ENCODE measurements at places on chromosomes 16 and 17.

GRCh38 chr16:79765901-79766394, 165.4 kb upstream of the MAF start:
- DNase-seq, result no peak

- no peak for DNase-seq
These were observed 15.7 kb downstream of the MGAT5B start for GRCh38 chr17:76883744-76884525.

GRCh38 chr16:2481676-2482075, 6.7 kb downstream of the TBC1D24 start:
- no peak for DNase-seq

DNA sequence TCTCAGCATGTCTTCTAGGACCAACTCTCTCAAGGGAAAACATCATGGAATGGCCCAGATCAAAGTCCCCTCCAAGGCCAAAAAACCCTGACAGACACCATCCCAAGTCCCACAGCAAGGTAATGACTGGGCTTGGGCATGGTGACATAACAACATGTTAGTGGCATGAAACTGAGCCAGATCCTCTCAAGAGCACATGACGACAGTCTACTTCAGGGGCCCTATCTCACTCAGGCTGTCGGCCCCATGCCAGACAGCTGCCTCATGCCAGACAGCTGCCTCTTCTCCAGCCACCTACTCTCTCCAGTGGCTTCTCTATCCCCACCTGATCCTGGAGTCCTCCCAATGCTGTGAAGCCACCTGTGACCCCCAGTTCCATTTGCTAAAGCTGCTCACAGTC, 18.4 kb downstream of the HSD11B2 start:
- DNase-seq, result no peak

- DNase-seq, result no peak
These were observed 210.0 kb downstream of the MAF start for GRCh38 chr16:79390481-79391051.

GRCh38 chr16:23857881-23858269, 22.1 kb downstream of the PRKCB start:
- DNase-seq, result no peak

DNA sequence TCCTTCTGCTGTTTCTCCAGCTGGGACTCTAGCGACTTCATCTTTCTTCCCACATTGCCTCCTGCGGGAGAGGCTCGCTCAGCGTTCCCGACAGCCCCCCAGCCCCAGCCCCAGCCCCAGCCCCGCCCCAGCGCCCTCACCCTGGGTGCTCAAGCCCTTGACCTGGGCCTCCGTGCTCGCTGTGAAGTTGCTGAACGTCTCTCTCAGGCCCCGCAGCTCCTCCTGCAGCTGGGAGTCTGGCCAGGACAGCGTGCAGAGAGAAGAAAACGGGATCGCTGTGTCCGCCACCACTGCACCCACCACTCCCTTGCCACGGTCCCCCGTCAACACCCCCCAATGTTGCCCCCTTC, 2.4 kb downstream of the ASGR1 start:
- DNase-seq, result no peak

GRCh38 chr17:75383842-75384195, 21.7 kb downstream of the GRB2 start:
- DNase-seq, result no peak

DNA sequence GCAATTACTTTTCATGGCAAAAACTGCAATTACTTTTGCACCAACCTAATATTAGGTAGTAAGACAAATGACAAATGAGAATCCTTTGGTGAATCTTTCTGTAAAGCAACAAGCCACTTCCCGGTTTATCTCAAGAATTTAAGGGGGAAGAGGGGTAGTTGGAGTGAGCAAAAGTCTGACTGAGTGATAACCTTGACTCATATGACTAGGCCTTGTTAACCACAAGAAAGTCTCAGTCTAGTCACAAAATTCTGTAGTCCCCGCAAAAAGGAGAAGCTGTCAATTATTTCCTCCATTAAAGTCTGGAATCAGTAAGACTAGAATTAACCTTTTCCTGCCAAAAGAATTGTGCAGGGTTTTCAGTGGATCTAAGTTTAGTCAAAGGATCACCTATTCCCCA, 72.2 kb upstream of the GNAO1 start:
- no peak for DNase-seq

- no peak for DNase-seq
These were observed 20.3 kb downstream of the SGF29 start for GRCh38 chr16:28573738-28574718.

GRCh38 chr16:86285421-86285820, 224.9 kb upstream of the FOXF1 start:
- DNase-seq, result no peak

DNA sequence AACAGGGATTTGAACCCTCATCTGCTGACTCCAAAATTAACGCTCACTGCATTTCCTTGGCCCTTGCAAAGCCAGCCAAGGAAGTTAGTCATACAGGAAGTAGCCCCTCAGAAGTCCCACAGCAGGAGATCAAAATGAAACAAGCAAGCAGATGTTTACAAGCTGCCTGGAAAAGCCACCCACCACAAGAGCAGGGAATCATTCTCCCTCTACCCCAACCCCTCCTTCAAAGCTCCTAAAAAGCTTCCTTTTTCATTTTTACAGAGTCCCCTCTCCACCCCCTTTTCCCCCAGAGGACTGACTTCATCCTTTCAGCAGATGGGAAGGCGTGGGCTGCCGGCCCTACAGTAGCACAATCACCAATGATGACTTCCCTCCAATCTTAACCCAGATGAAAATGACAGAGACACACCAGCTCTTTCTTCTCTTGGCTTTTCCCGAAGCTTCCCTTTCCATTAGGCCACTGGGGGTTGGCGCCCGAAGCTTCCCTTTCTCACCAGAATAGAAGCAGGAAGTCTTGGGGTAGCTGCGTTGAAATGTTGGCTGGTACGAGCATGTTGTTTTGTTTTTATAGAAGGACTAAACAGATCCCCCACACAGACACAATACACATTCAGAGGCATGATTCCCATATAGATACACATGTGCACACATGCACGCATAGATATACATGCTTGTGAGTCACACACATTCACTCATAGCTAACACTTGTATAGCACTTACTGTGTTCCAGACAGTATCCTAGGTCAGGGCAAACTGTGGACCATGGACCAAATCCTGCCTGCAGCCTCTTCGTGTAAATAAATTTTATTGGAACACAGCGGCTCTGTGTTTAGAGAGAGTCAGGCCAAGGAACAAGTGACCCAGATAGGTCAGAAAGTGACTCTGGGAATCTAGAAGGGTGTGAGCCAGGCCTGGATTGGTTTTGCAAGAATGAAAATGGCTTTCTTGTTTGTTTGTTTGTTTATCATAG, 17.4 kb downstream of the ITPRIPL2 start:
- DNase-seq, result no peak

DNA sequence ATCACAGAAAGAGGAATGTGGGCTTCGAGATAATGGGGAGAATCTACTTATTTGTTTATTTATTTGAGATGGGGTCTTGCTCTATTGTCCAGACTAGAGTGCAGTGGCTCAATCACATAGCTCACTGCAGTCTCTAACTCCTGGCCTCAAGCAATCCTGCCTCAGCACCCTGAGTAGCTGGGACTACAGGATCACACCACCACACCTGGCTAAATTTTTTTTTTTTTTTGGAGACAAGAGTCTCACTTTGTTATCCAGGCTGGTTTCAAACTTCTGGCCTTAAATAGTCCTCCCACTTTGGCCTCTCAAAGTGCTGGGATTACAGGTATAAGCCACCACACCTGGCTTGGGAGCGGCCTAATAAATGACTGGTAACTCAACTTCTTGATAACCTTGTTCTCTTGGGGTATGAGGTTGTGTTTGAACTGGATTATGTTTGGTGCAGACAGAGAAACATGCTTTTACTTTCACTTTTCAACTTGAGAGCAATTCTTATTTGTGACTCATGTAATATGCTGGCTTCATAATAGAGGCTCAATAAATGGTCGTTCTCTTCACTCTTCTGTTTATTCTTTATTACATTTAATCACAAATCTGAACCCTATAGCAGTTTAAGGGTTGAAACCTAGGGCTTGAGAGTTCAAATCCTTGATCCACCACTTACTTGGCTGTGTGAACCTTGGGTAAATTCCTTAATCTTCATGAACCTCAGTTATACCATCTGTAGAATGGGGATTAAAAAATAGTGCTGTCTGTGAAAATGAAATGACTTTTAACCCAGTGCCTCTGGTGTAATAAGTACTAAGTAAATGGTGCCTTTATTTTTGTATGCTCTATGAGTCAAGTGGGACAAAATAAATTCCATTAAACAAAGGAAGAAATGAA, 129.1 kb upstream of the HS3ST2 start:
- no peak for DNase-seq

GRCh38 chr16:84029297-84030047, 13.1 kb downstream of the SLC38A8 start:
- no peak for DNase-seq

Data from smooth muscle cell of the brain vasculature (primary cell).